ENCODE measurements at places on chromosomes 1 and 21.

DNA sequence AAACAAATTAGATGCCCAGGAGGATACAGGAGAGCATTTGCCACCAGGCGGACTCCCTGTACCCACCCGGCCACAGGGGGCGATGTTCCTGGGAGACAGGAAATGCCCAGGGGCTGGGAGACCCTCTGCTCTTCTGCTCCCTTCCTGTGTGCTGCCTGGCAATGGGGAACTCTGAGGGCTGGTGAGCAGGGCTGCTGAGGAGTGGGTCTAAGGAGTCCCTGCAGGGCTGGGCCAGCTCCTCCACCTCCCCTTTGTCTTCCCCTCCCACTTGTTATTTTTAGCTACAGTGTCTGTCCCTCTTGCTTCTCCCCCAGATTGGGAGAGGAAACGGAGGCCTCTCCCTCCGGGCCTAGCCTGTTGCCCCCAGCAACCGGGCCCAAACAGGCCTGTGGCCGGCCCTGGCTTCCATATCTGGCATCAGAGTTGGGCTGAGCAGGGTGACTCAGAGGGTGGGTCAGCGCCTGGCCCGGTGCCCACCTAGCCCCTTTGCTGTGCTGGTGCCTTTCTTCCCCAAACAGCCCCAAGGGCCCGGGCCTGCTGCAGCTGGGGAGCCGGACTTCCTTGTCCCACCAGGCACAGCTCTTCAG lies 11.6 kb downstream of the LMNA start:
- DNase-seq: no peak

DNA sequence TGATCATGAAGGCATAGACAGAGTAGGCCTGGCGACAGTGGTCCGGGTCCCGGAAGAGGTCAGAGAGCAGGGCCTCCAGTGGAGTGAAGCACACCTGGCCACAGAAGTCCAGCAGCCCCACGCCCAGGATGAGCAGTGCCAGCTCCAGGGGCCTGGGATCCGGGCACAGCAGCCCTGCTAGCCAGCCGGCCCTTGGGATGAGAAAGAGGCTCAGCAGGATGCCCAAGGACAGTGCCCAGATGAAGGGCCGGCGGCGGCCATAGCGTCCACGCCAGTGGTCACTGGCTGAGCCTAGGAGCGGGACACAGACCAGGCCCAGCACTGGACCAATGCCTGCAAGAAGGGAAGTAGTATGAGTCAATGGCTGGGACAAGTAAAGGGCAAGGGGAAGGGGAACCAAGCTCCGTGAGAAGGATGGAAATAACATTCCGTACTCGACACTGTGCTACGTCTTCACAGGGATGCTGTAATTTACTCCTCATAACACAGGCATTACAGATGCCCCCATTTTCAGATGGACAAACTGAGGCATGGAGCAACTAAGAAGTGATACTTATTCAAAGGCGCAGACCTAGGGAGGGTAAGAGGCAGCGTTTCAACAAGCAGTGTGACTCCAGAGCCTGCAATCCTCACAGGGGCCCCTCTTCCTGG lies 16.9 kb downstream of the SLC45A3 start:
- DNase-seq: no peak

DNA sequence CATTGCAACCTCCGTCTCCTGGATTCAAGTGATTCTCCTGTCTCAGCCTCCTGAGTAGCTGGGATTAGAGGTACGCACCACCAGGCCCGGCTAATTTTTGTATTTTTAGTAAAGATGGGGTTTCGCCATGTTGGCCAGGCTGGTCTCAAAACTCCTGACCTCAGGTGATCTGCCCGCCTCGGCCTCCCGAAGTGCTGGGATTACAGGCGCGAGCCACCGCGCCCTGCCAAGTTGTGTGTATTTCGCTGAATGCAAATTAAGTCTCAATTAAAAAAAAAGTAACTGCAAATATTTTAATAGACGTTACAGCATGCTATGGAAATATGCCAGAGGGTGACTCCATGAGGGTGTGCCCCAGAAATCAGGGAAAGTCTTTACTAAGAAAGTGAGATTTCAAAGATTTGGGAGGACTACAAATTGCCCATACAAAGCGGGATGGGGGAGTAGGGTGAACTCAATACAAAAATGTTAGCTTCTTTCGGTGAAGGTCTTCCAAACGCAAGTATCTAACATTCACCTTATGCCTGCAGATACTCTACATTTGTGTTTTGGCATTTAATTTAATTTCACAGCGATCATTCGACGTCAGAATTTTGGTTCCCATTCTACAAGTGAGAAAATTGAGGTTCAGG lies 85.6 kb downstream of the NKAIN1 start:
- no peak for DNase-seq

DNA sequence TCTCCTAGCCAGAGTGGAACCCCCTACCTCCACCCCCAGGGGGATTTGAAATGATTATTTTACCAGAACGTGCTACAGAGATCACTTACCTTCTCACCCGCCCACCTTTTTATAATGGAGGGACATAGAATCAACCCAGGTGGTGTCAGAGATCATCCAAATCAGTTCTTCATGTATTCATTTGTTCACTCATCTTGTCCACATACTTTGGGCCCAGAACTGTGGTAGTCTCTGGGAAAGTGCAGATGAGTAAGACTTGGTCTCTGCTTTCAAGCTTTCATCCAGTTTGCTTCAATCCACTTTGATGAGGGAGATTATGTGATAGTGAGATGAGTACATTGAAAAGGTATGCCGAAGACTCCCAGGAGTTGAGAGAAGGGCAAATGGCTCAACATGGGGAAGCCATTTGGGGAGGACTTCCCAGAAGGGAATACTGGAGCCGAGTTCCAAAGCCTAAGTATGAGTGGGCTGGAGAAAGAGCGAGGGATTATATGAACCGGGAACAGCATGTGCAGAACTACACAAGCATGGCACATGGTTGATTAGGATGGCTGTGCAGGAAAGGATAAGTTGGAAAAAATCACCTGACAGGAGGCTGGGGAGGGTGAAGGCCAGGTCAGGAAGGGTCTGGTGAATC lies 1.9 kb downstream of the FGGY start:
- no peak for DNase-seq

GRCh38 chr1:153465811-153466636 lies 5.6 kb upstream of the S100A7 start:
- DNase-seq: no peak

- DNase-seq: no peak
Observed at GRCh38 chr1:115829023-115829674, 11.8 kb downstream of the NHLH2 start.

GRCh38 chr21:34808569-34809204 lies 139.9 kb downstream of the CLIC6 start:
- DNase-seq: no peak

GRCh38 chr1:77538956-77539518 lies 143.4 kb downstream of the ZZZ3 start:
- DNase-seq: no peak

DNA sequence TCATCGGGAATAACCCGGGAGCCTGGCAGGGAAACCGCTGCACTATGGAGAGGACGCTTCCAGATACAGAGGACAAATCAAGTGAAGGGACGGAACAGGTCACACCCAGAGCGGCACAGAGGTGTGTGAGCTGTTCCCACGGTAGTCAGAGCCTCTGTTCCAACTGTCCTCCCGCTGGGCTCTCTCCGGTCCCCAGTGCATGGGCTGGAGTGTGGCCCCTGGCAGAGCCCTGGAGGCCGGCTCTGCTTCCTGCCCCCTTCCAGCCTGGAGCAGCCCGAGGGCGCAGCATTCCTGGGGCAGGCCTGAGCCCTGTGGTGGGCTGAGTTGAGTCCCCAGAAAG lies 11.9 kb upstream of the ZBTB21 start:
- no peak for DNase-seq

DNA sequence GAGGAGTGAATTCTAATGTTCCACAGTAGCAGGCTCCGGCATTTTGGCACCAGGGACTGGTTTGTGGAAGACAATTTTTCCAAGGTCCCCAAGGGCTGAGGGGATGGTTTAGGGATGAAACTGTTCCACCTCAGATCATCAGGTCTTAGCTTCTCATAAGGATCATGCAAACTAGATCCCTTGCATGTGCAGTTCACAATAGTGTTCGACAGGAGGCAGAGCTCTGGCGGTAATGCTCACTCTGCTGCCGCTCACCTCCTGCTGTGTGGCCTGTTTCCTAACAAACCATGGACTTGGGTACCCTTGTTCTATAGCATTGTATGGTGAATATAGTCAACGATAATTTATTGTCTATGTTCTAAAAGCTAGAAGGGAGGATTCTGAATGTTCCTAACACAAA lies 16.6 kb downstream of the CRNN start:
- DNase-seq: no peak

DNA sequence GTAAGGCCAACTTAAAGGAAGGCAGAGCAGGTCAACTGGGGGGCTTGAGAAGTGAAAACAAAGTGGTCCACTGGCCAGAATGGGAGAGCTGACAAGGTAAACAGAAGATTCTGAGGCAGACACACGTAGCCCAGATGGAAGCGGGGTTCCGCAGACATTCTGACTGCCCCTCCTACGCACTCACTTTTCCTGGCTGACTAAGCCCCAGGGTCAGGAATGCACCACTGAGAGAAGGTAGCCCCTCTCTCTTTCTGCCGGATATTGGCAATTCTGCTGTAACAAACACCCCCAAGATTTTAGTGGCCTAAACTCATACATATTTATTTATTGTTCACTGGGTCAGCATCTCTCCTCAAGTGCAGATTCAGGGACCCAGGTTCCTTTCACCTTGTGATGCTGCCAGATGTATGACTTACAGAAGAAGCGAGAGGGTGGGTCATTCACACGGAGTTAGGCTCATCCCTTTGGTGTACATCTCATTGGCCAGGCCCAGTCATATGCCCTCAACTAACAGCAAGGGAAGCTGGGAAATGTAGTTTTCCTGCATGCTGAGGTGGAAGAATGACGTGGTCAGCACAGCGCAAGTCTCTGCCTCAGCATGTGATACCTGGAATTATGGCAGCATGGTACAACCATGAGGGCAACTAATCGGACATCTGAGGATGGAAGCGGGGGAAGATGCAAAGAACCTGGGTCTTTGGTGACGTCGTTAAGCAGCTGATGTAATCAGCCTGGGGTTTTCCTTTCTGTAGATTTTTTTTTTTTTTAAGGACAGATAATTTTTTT lies 43.4 kb upstream of the MRPS6 start:
- DNase-seq: no peak

DNA sequence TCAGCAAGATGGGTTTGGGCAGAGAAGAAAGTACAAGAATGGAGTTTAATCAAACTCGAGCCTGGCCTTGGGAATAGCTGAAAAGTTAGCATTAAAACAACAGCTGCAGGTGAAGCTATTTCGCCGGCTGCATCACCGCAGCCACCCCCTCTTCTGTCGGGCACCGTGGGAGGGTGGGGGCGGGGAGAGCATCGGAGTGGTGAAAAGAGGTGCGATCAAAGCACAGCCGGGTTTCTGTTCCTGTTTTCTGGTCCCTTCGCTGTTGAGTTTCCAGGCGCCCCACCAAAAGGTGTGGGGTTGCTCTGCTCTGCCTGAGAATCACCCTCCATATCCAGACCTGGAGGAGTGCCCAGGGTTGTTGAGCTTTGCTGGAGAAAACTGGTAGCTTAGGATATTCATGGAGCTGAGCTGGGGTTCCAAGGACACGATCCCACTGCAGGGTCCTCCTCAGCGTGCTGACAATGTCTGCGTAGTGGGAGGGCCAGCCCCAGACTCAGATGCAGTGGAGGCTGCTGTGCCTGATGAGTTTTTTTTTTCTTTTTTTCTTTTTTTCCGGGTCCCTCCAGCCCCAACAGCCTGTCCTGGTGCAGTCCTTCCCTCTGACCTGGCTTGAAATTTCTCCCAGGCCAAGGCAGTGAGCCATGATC lies 127.5 kb upstream of the C1orf174 start:
- DNase-seq: no peak

GRCh38 chr1:175861626-175862367 lies 118.4 kb upstream of the TNR start:
- DNase-seq: no peak

GRCh38 chr1:46512135-46512791 lies 22.6 kb downstream of the DMBX1 start:
- DNase-seq: no peak

DNA sequence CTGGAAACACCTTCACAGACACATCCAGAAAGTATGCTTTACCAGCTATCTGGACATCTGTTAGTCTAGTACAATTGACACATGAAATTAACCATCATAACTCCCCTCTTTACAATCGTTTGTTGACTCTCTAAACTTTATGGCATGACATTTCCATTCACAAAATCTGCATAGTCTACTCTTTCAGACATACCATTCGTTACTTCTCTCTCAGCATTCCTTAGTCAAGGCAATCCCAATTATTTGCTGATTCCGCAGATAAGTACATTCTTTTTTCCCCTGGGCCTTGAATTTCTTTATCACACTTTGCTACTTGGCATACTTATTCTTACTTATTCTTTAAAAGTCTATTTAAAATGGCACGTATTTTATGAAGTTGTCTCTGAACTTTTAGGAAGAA lies 15.1 kb upstream of the CRB1 start:
- DNase-seq: no peak

DNA sequence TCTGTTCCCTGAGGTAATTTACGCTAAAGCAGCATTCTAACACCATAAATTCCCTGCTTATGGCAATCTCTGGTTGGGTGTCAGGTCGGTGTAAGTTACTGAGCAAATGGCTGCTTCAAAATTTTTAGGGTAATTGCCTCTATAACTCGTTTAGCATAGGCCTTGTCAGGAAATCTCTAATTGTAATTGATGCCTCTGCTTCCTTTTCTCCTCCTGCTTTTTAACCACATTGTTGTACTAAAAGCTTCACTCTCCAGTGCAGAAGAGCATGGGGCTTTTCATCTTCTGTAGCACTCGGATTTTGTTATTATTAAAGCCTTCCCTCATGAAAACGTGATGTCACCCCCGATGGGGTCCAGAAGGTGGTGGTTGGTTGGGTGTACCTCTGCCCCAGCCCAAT lies 141.6 kb upstream of the NBPF11 start:
- no peak for DNase-seq

GRCh38 chr1:242178924-242179708 lies 180.2 kb upstream of the MAP1LC3C start:
- DNase-seq: no peak

GRCh38 chr1:26391450-26391849 lies 18.9 kb upstream of the ZNF683 start:
- no peak for DNase-seq

DNA sequence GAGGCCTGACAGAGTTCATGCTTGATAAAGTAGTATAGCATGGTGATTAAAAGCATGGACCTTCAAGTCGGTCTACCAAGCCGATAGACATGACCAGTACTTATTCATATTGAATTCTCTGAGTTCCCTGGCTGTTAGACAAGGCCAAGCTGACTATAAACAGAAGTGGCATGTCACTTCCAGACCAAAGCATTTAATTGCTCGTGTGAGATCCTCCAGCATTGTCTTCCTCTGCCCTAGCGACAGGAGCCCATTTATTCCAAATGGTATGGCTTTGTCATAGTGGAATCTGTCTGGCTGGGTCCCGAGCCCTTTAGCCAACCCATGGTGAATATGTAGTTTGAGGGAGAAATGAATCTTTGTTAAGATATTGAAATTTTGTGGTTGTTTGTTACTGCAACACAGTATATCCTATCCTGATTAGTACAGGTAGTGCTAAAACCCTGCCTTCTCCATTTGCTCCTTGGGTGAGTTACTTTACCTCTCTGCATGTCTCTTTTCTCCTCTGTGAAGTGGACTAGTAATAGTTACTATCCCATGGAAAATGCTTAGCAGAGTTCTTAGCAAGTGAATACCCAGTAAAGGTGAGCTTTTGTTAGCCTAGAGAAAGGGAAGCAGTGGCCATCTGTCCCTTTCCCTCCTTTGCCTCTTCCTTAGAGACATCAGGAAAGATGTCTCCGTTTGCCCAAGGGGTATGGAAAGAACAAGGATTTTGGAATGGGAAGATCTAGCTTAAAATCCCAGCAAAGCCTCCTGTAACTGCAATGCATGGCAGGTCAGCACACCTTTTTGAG lies 77.6 kb upstream of the CD1D start:
- DNase-seq: no peak

- no peak for DNase-seq
Observed at GRCh38 chr21:39661740-39662139, 49.0 kb downstream of the B3GALT5 start.

All from NCI-H1105 (cell line).